H54 (cell line): ENCODE measurements at places on chromosomes 3 and 15.
A peak's percentile ranks its signal among the peaks of the same experiment; 100 is the strongest.

- DNase-seq, result no peak
Measured at GRCh38 chr3:31433679-31433992, 99.1 kb upstream of the STT3B start.

GRCh38 chr3:97860364-97860763 lies 38.6 kb downstream of the CRYBG3 start:
- DNase-seq, result no peak

- no peak for DNase-seq
Measured at GRCh38 chr3:144237351-144237750, 265.7 kb downstream of the DIPK2A start.

DNA sequence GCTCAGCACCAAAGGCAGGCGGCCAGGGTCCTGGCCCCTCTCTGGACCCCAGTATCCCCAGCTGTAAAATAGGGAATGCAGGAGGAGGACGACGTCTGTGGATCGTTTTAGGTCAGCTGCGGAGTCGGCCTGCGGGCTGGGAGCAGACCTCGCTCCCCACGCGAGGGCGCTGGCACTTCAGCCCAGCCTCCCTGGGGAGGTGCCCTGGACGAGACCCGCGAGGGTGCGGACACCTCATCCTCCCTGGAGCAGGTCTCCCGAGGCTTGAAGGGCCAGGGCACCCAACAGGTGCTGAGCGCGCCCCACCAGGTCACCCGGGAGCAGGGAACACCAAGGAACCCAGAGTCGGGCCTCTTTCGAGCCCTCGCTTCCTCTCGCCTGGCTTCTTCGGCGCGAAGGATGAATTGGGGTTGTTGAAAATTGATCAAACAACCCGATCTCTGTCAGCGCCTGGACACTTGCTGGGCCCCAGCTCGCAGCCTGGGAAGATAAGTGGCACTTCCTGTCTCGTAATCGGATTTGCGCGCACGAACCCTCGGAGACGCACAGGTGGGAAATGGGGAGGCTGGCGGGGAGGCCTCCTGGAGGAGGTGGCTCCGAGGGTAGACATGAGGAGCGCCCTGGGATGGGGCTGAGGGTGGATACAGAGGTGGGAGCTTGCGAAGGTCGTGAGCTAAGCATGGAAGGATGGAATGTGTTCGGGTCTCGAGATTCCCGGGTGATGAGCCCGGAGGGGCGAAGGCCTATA lies 588 bp upstream of the VIPR1 start:
- no peak for DNase-seq

GRCh38 chr3:11522398-11522715 lies 121.4 kb downstream of the VGLL4 start:
- DNase-seq, result peak; percentile 49

GRCh38 chr15:29822684-29823459 lies 604 bp upstream of the TJP1 start:
- peak; percentile 53 for DNase-seq

GRCh38 chr3:111084911-111085310 lies 13.3 kb downstream of the NECTIN3 start:
- DNase-seq, result no peak

- no peak for DNase-seq
Measured at GRCh38 chr3:40329071-40329470, 19.6 kb downstream of the EIF1B start.

DNA sequence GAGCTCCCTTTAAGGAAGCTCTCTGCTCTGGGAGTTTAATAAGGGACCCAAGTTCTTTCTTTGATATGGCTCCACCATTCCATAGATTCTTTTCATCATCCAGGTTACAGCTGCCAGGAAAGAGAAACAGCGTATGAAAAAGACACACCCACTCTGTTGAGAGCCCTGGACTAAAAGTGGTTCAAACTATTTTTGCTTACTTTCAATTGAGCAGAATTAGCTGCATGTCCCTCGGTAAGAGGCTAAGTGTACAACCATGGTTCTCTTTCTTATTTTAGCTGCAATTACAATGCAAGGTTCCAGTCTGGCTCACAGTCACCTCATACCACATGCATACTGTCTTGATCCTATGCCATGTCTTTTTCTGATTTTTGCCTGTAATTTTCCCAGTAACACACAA lies 1288.3 kb downstream of the NSUN3 start:
- no peak for DNase-seq
